ENCODE measurements at places on chromosomes 7 and 10.

DNA sequence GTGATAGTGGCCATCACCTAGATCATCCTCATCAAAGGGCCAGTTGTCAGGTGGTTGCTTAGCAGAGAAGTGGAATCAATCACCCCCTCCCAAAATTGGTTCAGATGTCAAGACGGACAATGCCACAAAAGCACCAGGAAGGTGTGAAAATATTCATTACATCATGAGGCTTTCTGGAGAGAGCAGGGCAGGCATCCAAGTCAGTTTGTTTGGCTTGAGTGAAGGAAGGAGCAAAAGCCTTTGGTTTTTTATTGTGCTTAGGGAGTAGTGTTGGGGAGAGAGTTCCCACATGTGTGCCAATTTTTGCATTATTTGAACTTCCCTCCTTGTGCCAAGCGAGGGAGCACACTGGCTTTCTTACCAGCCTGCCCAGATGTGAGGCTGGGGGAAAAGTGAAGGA is 1082.9 kb downstream of the LRMDA start:
- DNase-seq: no peak

DNA sequence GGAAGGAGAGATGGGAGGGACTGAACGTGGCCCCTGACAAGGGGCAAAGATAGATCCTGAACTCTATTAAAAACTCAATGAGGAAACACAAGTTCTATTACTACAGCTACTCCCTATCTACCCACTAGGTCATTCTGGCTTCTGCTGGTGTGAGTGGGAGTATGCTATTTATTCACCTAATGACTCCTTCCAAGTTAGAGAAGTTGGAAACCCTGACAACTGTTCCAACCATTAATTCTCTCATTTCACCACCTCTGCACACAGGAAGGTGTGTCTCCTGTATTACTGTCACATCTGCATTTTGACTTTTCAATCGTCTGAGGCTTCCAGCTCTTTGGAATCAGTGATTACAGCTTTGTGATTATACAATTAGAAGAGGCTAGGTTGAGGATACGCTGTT is 169.4 kb upstream of the ADO start:
- DNase-seq: no peak

DNA sequence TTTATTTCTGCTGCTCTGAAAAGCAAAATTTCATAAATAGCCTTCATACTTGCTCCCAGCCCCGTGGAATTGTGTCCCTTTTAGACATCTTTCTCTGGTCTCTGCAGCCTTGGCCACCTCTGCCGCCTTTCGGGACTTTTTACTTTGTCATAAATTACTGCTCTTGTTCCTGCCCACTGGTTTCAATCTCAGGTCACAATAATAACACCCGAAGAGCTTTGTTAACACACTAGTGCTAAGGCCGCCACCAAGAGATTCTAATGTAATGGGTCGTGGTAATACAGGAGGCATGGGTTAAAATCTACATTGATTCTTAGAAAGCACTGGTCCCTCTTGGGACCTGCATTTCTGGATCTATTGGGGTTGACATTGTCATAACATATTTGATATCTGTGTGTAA is 276.0 kb upstream of the VWC2 start:
- no peak for DNase-seq

DNA sequence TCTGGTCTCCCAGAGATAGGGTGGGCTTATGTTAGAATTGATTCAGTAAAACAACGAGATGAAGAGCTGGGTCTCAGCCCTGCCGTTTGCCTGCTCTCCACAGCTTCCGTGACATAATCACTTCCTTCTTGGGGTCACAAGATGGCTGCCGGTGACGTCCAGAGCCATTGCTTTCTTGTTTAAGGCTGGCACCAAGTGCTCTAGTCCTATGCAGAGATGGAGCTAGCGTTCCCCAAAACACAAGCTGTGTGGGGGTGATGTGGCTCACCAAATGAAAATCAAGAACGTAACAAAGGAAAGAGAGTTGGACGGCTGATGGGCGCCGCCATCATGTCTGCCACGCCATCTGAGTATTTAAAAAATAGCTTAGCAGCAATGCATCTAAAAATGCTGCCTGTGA is 296.1 kb downstream of the CAMK1D start:
- no peak for DNase-seq

DNA sequence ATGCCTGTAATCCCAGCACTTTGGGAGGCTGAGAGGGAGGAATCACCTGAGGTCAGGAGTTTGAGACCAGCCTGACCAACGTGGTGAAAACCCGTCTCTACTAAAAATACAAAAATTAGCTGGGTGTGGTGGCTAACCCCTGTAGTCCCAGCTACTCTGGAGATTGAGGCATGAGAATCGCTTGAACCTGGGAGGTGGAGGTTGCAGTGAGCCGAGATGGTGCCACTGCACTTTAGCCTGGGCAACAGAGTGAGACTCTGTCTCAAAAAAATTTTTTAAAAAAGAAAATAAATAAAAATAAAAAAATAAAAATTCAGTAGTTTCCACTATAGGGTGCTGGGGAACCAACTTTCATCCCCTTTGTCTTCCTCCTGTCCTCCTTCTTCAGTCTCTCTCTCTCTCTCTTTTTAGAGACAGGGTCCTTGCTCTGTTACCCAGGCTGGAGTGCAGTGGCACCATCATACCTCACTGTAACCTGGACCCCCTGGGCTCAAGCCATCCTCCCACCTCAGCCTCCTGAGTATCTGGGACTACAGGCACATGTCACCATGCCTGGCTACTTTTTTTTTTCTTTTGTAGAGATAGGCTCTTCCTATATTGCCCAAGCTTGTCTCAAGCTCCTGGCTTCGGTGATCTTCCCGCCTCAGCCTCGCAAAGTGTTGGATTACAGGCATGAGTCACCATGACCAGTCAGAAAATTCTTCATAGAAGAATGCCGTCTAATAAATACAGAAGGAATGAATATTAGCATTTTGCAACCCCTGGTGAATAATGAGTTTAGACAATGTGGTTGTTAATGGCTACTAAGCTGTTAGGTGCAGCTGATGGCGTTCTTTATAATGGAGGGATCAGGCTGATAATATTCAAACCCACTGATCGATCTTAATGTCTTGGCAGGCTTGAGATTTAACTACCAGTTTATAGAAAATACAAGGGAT is 20.6 kb downstream of the RBM20 start:
- DNase-seq: no peak

- DNase-seq: no peak
Measured at GRCh38 chr10:118447478-118448270, 105.5 kb upstream of the FAM204A start.

GRCh38 chr10:33150889-33151288 is 183.6 kb downstream of the NRP1 start:
- DNase-seq: no peak

DNA sequence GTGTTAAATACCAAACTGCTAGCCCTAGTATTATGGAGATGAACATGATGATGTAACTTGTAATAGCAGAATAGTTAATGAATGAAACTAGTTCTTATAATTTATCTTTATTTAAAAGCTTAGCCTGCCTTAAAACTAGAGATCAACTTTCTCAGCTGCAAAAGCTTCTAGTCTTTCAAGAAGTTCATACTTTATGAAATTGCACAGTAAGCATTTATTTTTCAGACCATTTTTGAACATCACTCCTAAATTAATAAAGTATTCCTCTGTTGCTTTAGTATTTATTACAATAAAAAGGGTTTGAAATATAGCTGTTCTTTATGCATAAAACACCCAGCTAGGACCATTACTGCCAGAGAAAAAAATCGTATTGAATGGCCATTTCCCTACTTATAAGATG is 33.2 kb downstream of the SIRT1 start:
- no peak for DNase-seq

DNA sequence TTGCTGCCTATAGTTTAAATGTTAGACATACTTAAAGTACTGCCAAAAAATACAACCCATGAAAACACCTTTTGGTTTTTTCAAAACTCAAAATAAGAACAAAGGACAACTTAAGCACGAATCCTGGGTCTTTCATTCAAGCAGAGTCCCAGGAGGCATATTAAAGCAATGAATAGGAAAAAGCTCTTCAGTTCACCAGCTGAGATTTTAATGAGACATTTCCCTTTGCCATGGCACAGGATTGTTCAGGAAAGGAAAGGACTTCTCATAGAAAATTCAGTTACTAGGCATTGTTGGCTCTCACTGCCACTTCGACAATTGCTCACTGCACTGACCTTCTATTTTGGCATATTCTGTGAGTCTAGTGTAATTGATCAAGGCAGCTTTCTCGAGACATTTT is 133.5 kb upstream of the FEZF1 start:
- DNase-seq: no peak

DNA sequence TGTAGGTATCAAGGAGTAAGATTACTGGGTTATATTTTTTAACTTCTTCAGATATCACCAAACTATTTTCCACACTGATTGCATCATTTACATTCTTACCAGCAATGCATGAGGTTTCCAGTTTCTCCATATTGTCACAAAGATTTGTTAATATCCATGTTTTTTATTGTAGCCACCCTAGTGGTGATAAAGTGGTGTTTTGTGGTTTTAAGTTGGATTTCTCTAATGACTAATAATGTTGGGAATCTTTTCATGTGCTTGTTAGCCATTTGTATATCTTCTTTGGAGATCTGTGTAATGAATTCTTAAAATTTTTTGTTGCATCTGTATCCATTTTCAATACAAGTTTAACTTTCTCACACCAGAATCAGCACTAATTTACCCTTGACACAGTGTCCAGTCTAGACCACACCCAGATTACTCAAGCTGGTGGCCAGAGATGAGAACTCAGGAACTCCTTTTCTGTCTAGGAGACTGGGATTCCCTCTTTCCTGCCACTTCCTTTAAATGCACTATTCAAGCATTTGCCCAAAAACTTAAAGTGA is 67.0 kb upstream of the PLXDC2 start:
- DNase-seq: no peak

GRCh38 chr10:18185621-18186020 is 45.4 kb downstream of the CACNB2 start:
- DNase-seq: no peak

DNA sequence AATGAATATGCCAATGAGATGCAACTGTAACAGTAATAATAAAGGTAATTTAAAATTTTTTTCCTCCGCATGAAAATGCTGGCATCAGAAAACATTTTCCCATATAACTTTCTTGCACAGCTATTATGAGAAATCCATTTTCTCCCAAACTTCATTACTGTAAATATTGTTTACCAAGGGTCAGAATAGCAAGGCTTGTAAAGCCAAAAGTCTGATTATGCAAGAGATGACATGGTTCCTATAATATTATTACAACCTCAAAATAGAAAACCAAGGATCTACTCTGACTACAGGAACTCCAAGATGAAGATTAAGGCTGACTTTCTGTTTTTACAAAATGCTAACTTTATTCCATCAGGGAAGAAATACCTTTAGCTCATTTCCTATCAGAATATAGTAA is 162.7 kb upstream of the CDK1 start:
- no peak for DNase-seq

DNA sequence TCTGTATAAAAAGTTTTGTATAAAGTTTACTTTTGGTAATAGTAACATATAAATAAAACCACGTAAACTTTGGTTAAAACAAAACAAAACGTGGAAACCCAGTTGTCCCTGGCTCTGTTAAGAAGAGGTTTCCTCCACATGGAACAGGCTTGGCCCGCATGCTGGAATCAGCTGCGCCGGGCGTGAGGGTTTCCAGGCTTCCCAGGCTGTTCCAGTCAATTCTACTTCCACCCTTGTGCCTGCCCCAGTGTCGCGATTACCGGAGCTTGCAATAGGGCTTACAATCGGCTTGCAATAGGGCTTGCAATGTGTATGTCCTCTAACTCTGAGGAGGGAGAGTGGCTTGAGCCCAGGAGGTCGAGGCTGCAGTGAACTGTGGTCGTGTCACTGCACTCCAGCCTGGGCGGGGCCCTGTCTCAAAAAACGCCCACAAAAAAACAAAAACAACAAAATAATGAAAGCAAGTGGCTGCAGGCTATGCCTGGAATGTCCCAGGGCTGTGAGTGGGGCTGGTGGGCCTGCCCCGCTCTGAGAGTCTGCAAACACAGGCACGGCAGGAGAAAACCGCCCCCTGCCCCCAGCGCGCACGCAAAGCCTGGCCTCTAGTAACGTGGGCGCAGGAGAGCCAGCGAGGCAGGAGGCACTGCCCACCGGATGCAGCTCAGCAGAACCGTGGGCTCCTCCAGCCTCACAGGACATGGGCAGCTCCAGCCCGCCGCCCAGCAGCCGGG is 16.3 kb downstream of the CYP2W1 start:
- DNase-seq: no peak

GRCh38 chr10:77625379-77625778 is 12.2 kb downstream of the KCNMA1 start:
- DNase-seq: no peak

- DNase-seq: no peak
Measured at GRCh38 chr10:22345301-22346095, at the start of gene SPAG6. Gene SPAG6 (plus strand): TSS chr10:22345496. CDS start chr10:22345612, 116 bp downstream.

GRCh38 chr10:6195846-6196245 is 6.9 kb upstream of the PFKFB3 start:
- no peak for DNase-seq

DNA sequence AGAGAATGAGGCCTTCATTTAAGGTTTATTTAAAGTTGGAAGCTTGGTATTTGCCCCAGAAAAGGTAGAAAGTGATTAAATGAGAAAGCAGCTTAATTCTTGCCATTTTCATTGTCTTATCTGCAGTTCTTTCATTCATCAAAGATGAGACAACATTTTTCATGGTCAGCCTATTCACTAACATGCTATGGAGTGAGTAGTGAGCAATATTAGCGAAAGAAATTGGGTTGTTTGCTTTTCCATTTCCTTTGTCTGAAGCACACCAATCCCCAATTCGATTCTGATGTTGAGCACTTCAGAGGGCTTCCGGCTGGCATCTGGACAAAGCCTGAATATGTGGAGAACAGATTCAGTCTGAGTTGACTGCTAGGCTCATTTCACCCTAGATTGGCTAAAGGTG is 317.2 kb downstream of the BBS9 start:
- no peak for DNase-seq

DNA sequence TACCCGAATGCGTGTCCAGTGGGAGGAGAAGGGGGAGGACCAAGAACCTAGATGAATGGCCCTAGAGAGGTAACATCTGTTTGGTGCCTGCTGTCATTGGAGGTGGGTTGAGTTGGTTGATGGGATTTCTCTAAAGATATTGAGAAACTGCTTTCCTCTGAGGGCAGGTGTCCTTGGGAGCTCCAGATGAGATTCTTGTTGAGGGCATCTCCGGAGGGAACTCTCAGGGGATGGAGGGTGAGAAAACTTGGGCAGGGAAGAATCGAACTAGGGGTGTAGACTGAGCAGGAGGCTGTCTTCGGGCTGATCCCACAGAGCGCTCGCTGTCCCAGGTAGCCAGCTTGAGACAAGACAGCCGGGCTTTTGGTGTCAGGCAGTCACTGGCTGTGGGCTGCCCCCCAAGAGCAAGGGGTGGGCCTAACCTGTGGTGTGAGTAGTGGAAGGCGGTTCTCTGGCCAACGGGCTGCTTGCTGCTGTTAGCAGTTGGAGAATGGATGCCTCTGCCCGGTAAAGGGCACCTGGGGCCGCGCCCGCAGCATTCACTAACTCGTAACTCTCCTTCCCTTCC is 3.7 kb downstream of the IRF5 start:
- DNase-seq: no peak

GRCh38 chr10:1147810-1148209 is 91.6 kb downstream of the WDR37 start:
- no peak for DNase-seq

- no peak for DNase-seq
Measured at GRCh38 chr7:150826061-150826849, 25.7 kb downstream of the TMEM176A start.

GRCh38 chr10:43816351-43817321 is 168.0 kb upstream of the ZNF32 start:
- peak; percentile 52 for DNase-seq

Data from activated naive CD4-positive, alpha-beta T cell (primary cell).